ENCODE measurements at places on chromosomes 2 and 18.

DNA sequence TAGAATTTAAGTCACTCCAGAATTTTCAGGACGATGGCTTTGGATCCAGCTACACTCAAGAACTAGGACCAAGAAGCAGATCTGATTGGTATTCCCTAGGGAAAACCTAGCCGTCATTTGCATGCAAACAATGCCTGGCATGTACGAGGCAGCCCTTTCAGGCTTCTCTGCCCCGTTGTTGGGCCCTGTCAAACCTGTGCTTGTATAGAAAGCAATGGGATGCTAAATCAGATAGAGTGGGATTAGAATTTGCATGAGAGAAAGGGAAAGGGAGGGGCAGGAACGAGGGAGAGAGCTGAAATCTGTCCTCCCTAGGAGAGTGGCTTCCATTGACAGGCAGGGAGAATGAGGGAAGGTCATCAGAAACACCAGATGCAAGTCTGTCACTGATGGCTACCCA, 28.6 kb downstream of the ARID5A start:
- DNase-seq = no peak

- DNase-seq = peak; percentile 68
These were observed 219.4 kb downstream of the MREG start for GRCh38 chr2:215793747-215794595.

DNA sequence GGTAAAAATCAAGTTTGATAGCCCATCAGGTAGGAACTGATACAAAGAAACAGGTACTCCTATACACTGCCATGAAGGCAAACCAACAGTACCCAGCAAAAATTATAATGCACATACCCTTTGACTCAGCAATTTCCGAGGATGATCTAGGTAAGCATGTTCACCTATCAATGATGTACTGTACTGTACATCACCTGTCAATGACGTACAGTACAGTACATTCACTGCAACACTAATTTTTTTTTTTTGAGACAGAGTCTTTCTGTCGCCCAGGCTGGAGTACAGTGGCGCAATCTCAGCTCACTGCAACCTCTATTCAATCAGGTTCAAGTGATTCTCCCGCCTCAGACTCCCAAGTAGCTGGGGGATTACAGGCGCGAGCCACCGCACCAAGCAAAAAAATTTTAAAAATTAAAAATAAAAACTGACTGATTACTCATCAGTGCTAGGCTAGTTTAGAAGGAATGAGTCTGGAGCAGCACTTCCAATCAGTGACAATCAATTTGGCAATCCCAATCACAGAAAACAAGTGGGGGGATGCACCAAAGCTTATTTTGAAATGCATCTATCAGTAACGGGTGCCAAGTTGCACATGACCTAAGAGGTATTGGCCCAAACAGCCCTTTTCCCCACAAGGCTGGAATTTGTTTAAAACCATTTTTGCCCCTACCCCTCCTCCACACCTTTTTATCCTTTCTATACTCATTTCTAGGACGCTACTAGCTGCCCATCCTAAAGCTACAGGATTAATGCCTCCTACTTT, 8.2 kb downstream of the SRSF7 start:
- no peak for DNase-seq

- no peak for DNase-seq
These were observed 100.5 kb upstream of the ODC1 start for GRCh38 chr2:10548626-10549025.

- no peak for DNase-seq
These were observed 13.0 kb downstream of the FABP1 start for GRCh38 chr2:88114889-88115288.

GRCh38 chr2:165746501-165746900, 47.5 kb downstream of the GALNT3 start:
- no peak for DNase-seq

- no peak for DNase-seq
These were observed 219.2 kb downstream of the LRP1B start for GRCh38 chr2:141911485-141912066.

DNA sequence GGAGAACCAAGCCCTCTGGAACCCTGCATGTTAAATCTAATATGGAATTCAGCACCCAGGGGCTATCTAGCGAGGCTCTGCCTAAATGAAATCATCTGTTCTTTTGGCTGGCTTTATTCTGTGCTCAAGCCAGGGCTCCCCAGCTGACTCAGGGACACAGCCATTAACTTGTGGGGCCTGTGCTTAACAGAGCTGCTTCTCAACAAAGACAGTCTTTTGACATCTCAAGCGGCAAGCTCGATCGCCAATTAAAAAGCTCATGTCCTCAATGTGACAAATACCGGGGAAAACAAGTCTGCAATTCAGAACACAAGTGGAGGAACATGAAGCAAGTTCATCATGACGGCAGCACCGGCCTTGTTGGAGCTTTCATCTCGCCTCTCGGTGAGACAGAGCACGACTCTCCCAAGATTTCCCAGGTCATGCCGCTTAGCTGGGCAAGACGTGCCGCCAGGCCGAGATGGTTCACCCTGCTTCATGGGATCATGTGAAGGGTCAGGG, 64.9 kb downstream of the KLHL29 start:
- peak; percentile 7 for DNase-seq

DNA sequence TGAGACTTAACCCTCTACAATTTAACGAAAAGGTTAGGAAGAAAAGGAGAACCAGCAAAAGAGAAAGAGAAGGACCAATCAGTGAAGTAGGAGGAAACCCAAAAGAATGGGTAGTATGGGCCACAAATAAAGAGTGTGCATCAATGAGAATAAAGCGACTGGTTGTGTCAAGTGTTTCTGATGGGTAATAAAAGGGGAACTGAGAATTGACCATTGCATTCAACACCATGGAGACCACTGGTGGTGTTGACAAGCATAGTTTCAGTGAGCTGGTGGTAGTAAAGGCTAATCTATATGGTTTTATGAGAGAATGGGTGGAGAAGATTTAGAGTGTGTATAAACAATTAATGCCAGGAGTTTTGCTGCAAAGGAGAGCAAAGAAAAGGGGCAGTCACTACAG, 75.4 kb downstream of the CSRNP3 start:
- DNase-seq = no peak

DNA sequence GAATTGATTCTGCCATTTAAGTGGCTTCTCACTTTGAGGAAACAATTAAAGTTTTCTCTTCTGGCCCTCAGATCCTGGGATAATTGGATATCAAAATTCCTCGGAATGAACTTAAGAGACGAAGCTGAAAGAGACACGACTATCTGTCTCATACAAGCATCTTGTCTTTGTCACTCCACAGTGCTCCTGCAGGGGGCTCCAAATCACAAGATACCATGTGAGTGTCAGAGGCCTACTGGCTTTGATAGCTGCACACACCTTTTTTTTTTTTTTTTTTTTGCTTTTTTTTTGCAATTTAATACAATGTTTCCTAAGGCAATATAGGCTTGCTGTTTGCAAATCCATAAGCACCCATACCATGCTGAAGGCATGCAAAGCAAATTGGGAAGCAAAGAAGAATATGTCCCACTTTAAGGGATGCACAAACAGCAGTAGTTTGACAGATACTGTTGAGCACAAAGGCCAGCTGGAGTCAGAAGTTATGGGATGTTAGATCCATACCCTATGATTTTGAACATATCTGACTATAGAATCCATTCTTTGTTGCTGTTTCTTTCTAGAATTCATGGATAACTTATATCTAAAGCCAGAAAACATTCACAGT, 109.0 kb upstream of the CBLN2 start:
- peak; percentile 60 for DNase-seq

- DNase-seq = no peak
These were observed 260.5 kb downstream of the CCDC85A start for GRCh38 chr2:56444339-56444738.

DNA sequence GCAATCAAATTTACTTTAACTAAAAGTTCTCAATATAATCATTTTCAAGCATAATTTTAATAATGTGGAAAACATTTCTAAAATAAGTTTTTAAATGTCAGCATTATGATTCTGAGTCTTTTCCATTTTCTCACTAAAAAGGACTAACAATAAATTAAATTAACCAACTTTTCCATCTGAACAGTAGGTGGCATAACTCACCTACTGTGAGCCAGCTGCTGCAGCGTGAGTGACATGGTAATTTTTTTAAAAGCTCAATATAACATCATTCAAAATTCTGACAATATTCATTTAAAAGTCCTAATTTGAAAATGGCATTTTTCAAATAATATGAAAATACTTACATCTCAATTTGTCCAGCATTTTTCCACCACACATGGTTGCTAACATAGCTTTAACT, 66.5 kb downstream of the DTNB start:
- no peak for DNase-seq

GRCh38 chr2:209424199-209424701, 403 bp downstream of the MAP2 start:
- DNase-seq = no peak

- DNase-seq = no peak
These were observed 62.6 kb downstream of the ETAA1 start for GRCh38 chr2:67459761-67460160.

DNA sequence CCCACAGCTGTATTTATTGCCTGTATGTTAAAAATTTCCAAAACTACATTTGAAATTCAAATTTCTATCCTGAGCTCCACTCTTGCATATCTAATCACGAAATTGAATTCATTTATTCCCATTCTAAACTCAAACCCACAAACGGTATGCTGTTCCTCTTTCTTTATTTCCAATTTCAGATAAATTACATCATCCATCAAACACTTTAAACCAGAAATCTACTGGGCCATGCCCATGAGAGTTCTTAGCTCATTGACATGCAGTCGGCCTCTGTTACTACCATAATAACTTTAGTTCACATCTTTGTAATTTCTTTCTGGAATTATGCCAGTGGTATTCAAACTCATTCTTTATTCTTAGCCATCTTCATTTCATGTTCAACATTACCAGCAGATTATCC, 100.3 kb downstream of the COL3A1 start:
- DNase-seq = no peak

DNA sequence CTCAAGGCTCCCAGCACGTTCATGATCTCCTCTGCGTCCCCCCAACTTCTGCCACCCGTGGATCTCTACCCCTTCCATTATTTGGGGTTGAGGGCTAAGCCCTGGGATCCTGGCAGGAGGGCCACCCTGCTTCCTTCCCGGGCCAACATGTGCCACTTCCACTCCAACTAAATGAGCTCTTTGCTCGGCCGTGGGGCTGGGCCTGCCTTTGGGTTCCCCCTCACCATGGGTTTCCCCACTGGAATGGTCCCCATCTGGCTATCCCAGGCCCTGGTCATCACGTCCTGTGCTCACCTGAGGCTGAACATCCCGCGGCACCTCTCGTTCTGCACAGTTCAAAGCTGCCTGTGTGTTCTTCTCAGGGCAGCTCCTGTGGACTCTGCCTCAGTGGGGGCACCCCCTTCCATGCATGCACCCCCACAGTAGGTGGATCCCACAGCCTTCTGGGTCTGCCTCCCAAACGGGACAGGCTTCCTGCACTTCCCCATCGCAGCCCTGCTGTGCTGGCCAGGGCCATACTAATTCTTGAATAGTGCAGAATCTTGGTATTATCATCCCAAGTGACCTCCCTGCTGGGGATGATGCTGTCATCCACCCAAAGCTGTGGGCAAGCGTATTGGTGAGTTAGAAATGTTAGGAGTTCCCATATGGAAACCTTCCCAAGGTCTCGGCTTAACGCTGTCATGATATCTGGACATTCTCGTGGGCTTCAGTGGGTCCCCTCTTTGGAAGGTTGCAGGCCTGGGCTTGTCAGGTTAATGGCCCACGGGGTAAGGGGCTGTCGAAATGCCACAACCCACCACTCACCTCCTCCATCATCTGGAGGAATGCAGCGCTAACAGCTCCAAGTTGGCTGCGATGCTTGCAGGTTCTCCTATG, 150.5 kb upstream of the TWIST2 start:
- no peak for DNase-seq

- DNase-seq = no peak
These were observed 154.3 kb downstream of the THSD7B start for GRCh38 chr2:136919682-136920081.

DNA sequence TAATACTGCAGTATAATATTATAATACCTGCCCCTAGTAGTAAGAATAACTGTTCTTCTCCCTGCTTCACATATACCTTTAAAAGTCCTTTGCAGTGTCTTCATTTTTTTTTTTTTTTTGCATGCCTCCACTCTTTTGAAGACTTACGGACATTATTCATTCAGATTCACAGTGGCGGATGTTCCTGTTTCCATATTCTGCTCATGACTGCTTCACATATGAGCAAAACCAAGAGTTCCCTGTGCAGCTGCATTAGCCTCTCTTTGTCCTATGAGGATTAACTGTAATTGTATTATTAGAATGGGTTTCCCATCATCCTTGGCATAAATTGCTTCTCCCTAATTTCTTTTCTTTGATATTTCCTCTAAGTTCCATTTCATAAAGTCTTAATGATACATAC, 12.8 kb downstream of the IL18RAP start:
- no peak for DNase-seq

- DNase-seq = no peak
These were observed 499.0 kb downstream of the CPS1 start for GRCh38 chr2:211055438-211055837.

- no peak for DNase-seq
These were observed 113.1 kb upstream of the SP3 start for GRCh38 chr2:174078275-174078674.

DNA sequence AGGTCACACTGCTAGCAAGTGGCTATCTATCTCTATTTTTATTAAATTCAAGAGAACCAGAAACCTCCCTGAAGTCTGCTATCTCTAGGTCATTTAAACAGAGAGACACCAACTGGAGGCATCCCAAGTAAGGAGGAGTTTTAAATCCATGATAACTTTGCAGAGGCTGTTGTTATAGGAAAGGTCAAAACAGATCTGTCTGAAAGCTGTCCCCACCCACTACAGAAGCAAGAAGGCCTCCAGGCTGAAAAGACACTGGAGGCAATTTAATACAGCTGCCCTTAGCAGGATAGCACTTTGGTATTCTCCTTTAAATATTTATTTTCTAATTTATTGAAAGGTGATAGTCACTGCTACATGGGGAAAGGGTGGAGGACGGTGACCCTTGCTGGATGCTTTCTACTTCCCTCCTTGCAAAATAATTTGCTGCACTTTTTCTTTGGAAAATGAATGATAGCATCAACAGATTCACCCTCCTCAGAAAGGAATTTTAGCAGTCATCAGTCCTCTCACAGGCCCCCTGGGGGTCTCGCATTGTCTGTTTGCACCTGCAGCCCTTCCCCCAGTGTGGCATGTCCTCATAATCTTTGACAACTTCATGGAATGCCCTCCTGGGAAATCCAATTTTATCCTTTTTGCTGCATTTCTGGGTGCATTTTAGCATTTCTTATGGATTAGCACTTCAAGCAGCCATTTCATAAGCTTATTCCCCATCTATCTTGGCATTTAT, 429.5 kb upstream of the TNP1 start:
- no peak for DNase-seq

DNA sequence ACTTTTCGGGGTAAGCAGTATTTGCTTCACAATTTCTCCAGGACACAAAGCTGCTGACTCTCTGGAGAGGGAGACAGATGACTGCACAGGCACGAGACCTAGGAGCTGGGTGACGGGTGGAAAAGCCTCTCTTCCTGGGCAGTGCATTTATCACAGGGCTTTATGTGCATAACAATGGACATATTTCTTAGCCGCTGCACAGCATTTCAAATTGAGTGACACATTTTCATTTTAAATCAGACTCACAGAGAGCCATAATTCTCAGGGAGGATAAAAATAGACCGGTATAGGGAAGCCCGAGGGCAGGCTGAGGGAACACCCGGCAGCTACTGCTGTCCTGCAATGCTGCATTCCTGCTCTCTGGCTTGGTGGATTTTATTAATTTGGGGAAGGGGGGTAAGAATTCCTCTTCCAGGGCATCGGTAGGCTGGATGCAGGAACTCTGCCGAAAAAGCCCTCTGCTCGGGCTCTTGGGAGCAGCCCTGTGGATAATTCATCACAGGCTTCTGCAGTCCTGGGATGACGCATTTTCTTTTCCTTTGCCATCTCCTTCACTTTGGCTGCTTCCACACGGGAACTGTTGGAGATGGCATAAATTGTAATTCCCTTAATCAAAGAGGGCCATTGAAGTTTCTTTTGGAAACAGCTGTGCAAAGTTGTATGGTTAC, 108.1 kb upstream of the ACAA2 start:
- DNase-seq = no peak

Data from stimulated activated CD8-positive, alpha-beta memory T cell treated with anti-CD3 and anti-CD28 coated beads, Interleukin-4, amount 100 ng/mL, for 48 hours (primary cell).